ENCODE measurements at places on chromosomes 2 and 18.

GRCh38 chr2:10798783-10799182, 13.8 kb downstream of the PDIA6 start:
- no peak for DNase-seq

DNA sequence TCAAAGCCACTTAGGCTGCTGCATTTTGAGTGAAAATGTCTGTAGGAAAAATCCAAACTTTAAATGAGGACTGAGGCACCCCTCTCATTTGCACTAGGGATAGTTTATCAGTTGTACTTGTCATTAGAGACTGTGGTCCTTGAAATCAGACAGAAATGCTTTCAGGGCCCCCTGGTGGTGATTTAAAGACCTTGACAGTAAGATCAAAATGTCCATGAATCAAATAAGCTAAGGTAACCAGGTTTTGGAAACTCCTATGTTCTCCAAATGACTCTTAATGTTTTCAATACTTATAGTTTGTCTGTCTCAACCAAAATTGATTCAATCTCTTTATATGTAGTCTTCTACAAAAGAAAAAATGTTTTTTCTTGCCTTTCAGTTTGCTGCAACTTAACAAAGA, 28.8 kb upstream of the DDX18 start:
- peak; percentile 58 for DNase-seq

GRCh38 chr2:37173741-37174140, 14.7 kb downstream of the SULT6B1 start:
- DNase-seq = no peak

- DNase-seq = no peak
Measured at GRCh38 chr2:2328848-2329247, 2.2 kb downstream of the MYT1L start.

- DNase-seq = no peak
Measured at GRCh38 chr2:60495041-60495625, 58.3 kb downstream of the BCL11A start.

GRCh38 chr2:174286172-174286571, 37.8 kb upstream of the OLA1 start:
- DNase-seq = no peak

- no peak for DNase-seq
Measured at GRCh38 chr2:197675711-197676188, 363 bp upstream of the RFTN2 start.

GRCh38 chr2:216388046-216388884, 16.0 kb upstream of the MARCHF4 start:
- no peak for DNase-seq

- no peak for DNase-seq
Measured at GRCh38 chr2:46327627-46328026, 30.4 kb downstream of the EPAS1 start.

DNA sequence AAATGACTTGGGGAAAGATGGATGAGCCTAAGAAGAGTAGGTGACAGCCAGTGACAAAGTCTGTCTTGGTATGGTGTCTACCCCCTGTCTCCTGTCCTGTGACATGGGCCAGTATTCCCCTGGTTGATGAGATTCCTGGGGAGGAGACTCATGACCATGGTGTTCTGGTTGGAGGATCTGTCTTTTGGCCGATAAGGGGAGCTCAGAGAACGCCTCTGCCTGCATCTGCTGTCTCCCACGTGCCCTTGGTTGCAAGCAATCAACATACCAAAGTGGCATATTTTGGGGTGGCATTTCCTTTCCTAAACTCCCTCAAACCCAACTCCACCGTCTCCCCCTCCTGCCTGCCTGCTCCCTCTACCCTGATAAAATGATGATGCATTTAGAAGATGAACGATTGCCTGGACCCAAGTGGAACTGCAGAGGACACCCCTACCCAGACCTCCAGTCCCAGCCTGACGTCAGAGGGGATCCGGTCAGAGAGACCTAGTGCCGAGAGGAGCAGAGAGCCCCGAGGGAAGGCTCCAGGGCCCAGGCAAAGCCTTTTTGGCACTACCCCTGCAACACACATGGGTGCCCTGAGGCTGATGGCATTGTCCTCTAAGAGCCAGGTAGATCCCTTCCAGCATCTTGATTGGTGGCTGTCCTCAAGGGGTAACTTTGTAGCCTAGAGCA, 124.2 kb upstream of the MSH6 start:
- no peak for DNase-seq

GRCh38 chr2:115163572-115163971, 721.1 kb downstream of the DPP10 start:
- no peak for DNase-seq

DNA sequence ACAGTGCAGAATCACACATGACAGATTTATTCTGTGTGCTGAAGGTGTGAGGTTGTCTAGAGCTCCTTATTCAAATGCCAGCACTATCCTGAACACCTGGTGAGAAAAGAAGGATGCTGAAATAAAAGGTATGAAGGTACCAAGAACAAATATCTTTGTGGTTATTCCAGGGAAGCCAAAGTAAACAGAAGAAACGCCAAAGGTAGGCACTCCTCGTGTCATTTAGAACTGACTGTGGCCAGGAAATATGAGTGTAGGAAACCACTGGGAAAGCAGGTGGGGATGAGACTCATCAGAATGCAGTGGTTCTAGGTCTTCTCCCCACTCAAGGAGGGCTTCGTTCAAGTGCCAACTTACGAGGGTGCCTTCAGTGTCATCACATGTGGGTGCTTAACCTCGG, 80.8 kb downstream of the KIF5C start:
- DNase-seq = no peak

- DNase-seq = no peak
Measured at GRCh38 chr2:172281648-172282570, 145.5 kb upstream of the ITGA6 start.

- peak; percentile 27 for DNase-seq
Measured at GRCh38 chr2:24421668-24422067, 61.3 kb upstream of the ITSN2 start.

DNA sequence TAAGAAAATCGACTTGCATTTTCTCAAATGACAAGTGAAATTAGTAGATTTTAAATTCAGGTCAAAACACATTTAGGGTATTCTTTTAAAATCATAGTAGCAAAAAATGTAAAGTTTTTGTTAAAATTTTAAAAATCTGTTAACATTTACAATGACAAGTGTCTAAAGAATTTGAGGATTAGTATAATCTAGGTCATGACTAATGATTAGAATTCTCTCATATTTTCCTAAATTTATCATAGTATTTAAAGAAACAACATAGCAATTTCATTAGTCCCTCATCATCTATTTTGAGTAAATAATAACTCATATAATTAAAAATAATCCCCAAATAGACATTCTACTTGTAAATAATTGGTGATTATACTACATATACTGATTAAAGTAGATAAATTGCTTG, 23.6 kb downstream of the THUMPD2 start:
- DNase-seq = no peak

DNA sequence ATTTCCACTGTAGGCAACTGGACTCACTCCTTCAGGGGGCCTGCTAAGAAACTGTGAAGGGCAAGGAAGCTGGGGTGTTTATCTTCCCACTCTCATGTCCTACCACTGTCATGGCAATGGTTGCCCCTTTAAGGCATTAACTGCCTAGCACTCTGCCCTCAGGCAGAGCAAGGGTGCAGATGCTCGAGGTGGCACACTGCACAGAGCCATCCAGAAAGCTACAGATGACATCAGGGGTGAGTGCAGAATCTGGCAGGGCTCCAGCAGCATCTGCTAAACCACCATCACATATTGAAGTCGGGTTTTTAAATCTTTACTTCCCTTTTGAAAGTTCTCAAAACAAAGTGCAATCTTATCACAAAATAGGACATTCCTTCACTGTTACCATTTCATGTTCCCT, 75.4 kb downstream of the RAPGEF4 start:
- DNase-seq = no peak

DNA sequence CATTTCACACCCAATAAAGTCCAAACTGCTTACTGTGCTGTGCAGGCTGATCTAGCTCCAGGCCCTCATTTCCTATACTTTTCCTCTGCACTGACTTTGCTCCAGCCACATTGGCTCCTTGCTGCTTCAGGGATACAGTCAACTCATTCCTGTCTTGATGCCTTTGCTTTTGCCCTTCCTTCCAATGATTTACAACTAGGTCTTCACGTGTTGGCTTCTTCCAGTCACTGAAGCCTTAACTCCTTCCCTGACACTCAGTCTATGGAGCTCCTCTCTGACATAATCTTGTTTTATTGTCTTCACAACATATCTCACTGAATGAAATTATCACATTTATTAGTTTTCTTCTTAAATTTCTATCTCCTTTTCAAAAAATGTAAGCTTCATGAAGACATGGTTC, 16.9 kb upstream of the C18orf32 start:
- no peak for DNase-seq

DNA sequence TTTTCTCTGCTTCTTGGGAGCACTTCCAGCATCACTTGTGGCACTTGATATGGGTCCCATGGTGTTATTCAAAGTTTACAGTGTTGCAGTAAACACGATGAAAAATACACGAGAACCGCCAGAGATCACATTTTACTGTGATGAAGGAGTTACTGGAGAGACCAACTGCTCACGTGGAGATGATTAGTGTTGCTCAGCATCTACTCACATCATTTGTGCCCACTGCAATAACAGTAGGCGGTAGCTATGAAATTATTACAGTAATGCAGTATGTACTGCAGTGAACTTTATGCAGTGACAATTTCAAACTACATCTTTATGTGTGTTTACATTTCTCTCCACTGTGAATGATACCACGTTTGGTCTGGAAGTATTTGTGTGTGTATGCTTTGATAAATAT, 93.5 kb downstream of the SLC4A3 start:
- no peak for DNase-seq

GRCh38 chr2:109333414-109334210, 204.6 kb downstream of the SH3RF3 start:
- no peak for DNase-seq

DNA sequence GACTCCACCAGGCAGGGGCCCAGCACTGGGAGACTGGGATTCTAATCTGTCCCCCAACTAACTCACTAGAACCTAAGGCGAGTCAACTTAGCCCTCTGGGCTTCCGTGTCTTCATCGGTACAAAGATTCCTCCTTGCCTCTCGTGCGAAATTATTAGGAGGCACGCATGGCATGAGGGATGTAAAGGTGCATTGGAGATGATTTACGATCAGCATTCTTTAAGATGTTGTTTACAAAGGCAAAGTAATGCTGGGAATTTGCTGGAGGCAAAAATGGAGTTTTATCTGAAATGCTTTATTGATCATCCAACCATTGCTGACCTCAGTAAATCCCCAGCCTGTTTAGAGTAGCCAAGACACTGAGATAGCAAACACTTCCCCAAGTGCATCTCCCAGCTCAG, 171.8 kb upstream of the KLHL29 start:
- DNase-seq = no peak

DNA sequence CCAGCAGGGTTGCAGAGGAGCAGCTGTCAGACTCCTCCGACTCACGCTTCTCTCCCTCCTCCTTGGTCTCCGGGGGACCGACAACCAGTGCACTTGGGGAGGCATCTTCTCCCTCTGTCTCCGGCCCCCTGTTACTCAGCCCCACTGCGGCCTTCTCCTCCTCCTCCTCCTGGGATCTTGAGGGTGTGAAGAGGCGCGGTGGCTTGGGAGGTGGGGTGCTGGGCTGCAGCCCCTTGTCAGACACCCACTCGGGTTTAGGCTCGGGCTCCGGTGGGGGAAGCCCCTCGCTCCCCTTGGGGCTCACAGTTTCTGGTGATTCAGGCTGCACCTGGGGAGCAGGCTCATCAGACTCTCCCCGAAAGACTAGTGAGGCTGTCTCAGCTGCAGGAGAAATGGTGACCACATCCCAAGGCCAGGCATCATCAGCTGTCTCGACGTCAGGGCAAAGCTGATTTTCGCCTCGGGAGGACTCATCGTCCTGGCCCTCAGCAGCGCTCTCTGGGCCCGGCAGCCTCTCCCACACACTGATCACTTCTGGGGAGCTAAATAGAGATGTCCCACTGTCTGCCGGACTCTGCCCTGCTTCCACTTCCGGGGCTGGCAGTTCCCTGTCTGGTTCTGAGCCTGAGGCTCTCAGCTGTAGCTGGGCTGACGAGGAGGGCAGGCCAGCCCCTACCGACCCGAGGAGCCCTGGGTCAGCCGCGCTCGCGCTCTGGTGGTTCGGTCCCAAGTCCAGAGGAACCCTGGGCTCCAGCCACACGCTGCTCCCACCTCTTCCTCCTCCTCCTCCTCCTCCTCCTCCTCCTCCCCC, 9.0 kb upstream of the SFXN5 start:
- no peak for DNase-seq

GRCh38 chr2:204278454-204278853, 266.8 kb upstream of the PARD3B start:
- no peak for DNase-seq

DNA sequence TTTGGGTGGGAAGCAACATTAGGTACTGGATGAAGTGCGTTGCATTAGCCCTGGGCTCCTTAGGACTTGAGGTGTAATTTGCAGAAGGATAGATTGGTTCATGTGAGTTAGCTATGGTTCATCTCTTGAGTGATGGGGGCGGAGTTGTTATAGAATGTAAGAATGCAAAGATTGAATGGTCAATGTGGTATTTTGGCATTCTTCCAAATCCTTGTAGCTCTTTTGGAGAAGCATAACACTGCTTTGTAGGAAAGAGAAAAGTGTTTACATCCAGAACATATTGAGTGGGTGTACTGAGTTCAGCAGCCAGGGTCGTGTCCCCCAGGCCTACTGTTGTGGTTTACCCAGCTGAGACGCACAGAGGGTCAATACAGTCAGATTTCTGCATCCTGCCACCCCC, 173.5 kb downstream of the FMNL2 start:
- no peak for DNase-seq

- DNase-seq = no peak
Measured at GRCh38 chr2:19313553-19313952, 44.9 kb downstream of the OSR1 start.

DNA sequence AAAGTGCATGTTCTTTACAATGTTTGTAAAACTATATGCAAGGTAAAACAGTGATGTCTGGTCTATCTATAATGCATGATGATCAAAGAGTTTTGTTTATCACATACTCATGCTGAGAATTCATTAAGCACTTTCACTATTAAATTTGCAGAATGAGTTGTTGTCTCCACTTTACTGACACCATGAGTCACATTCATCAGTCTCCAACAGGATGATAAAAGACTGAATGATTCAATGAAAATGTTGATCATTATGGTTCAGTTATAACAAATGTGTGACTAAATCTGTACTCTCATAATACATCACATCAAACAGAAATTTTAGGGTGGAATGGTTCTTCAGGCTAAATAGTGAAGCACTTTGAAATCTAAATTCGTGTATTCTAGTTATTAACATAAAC, 129.0 kb downstream of the ERBB4 start:
- no peak for DNase-seq

DNA sequence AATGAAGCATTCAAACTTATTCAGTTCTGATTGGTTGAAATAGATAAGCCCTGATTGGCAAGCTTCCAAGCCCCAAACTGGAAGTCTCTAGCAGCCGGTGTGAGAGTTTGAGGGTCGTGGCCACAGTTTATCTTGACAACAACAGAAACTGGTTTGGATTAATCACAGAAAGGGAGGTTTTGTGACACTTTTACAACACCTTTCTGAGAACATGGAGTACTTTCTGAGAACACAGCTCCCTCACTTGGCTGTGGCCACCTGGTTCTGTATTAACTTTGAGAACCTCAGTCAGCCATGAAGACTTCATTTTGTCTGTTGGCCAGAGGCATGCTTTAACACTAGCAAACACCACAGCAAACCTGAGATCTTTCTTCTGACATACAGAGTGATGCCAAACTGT, 280.7 kb upstream of the VWC2L start:
- no peak for DNase-seq

Data from CD4-positive, alpha-beta T cell (primary cell).